ENCODE measurements at places on chromosomes 5 and 9.

GRCh38 chr9:130195638-130196037 is 23.4 kb downstream of the NCS1 start:
- no peak for DNase-seq

DNA sequence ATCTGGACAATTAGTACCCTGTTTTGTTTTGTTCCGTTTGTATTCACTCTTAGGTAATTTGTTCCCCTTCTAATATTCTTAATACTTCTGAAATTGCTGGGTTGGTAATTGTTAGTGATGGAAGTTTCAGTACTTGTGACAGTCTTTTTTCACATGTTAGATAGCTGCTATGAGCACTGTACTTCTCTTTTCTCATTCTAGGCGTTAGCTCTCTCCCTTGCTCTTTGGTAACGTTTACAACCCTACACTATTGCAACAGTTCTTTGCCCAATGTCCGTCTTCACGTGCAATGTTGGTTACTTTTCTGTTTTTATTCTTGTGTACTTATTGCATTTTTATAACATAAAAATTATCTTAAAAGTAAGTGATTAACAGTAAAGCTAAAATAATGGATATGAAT is 1509.0 kb downstream of the MAT2B start:
- no peak for DNase-seq

DNA sequence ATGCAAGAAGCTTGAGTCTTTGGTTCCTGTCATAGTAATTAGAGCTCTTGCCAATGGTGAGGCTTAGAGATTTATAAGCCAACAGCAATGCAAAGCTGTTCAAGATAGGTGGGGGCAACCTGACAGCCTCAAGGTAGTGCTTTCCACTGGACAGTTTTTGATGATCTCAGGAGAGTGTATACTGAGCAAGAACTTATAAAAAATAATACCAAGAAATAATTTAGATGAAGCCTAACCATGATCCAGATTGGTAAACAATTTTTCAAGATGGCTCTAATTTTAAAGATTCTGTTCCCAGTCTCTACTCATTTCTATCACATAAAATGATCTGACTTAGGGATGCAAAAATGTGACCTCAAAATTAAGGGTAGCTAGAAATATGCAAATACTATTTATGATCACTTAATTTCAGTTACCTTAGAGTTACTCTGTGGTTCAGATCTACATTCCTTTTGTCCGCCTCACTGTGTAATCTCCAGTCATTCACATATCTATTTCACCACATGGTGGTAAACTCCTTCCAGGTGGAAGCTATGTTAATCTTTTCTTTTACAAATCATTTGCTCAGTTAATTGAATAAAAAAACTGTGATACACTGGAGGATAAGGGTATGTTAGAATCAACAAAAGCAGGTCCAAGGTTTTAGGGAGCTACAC is 1228.0 kb upstream of the C9orf72 start:
- DNase-seq = no peak

GRCh38 chr9:74817281-74817810 is 70.4 kb downstream of the TRPM6 start:
- DNase-seq = no peak

DNA sequence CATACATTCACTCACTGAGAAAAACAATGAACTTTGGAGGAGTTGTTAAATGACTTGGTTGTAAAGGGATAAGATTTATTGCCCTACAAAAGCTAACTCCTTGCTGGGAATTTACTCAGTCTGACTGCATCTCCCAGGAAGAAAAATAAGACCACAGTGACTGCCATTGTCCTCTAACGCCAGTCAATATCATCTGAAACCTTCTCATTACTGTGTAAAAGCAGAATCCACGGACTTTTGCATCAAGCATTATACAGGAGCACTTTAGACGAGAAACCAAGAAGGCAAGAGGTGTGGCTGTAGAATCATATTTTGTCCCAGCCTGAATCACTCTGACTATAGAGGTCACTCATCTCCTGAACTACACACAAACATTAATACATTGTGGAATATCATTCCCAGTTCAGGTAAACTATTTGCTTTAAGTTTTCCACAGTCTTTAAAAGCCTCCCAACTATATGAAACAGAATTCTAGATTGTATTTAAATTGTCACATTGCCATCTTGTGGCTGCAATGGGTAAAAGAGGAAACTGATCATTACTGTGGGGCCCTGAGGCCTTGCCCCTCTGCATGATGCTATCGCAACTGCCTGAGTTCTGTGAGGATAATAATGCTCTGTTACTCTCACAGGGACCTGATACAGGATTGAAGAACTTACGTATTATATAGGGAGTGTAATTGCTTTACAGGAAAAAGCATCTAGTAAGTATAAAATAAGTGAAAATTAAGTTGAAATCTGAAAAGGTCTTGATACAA is 142.9 kb downstream of the SLCO4C1 start:
- peak; percentile 60 for DNase-seq

DNA sequence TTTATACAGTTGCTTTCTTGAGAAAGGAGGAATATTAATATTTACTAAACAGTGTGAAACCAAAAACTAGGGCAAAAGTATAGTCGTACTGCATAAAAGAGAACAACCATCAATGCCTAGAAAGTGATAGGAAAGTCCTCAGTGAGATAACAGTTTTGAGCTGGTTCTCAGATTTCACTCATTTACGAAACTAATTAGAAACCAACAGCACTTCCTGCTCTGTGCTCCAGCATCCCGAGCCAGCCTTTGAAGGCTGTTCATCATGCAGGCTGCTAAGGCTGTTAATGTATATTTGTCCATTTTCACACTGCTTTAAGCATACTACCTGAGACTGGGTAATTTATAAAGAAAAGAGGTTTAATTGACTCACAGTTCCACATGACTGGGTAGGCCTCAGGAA is 2039.9 kb downstream of the EFNA5 start:
- no peak for DNase-seq

DNA sequence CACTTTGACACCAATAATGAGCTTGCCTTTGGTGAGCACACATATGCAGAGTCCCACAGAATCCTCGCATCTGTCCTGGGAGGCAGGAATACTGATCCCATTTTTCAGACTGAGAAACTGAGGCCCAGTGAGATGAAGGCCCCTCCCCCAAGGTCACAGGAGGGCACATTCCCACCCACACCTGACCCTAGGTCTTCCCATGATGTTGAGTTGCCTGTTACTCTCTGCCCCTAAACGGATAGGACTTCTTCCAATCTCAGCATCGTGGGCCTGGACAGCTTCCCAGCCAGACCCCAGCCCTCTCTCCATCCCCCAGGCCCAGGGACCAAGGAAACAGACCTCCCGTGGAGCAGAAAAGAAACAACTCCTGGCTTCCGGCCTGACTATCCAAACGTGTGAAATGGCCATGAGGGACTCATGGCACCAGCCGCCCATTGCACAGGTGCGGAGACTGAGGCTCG is 877 bp downstream of the SH3GLB2 start:
- no peak for DNase-seq

DNA sequence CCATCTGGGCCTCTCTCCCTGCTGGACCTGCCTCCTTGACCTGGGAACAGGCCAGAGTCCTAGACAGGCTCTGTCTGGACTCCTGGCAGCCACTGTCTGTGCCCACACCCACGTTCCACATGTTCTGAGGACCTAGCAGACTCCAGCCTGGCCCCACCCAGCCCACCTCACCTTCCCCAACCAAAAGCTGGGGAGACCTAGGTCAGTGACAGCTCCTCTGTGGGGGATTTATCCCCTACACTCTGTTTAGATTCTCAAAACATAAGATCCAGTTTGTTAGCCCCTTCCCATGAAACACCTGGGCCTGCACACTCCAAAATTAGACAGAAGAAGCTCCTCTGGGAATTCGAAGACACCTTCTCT is 59.8 kb upstream of the ADAMTS2 start:
- DNase-seq = no peak

DNA sequence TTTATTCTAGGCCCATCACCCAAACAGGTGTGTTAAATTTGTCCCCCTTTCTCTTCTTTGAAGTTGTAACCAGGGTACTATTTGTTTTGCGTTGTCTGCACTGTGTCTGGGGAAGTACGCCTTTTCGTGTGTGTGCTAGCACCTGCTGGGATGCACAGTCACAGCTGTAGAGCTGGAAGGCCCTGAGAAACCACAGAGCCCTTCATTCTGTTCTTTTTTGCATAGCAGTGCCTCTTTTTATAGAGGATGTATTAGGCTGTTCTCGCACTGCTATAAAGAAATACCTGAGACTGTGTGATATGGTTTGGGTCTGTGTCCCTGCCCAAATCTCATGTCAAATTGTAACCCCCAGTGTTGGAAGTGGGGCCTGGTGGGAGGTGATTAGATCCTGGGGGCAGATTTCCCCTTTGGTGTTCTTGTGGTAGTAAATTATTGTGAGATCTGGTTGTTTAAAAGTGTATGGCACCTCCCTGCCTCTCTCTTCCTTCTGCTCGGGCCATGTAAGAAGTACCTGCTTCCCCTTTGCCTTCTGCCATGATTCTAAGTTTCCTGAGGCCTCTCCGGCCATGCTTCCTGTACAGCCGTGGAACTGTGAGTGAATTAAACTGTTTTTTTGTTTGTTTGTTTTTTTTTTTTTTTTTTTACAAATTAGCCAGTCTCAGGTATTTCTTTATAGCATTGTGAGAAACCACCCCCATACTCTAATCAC is 14.0 kb downstream of the SEC61B start:
- peak; percentile 92 for DNase-seq

GRCh38 chr9:123089790-123090189 is 56.3 kb downstream of the GPR21 start:
- DNase-seq = peak; percentile 88

DNA sequence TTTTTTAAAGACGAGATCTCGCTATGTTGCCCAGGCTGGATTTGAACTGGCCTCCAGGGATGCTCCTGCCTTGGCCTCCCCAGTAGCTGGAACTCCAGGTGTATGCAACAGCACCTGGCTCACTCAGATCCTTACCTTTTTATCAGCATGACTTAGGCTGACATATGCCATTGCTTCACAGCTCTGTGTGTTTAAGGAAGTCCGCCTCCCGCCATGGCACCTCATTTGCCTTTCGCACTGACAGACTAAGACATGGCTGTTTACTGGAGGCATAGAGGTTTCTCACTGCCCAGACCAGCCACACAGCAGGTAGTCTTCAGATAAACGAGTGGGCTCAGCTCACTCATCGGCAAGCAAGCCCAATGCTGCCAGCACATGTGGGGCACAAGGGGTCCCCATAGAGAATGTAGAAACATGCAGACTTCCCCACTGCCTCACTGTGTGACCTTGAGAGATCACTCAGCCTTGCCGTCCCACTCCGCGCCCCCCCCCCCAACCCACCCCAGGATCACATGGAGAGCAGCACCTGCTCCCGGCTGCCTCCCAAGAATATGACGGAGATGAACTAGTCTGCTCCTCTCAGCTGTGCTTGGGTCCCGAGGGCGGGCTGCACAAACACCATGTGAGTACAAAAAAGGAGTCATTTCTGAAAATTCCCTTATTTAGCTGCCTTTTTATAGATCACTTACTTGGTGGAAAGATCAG is 62.8 kb downstream of the DCP2 start:
- DNase-seq = no peak

GRCh38 chr9:134591573-134591981 is 50.0 kb upstream of the COL5A1 start:
- DNase-seq = no peak

DNA sequence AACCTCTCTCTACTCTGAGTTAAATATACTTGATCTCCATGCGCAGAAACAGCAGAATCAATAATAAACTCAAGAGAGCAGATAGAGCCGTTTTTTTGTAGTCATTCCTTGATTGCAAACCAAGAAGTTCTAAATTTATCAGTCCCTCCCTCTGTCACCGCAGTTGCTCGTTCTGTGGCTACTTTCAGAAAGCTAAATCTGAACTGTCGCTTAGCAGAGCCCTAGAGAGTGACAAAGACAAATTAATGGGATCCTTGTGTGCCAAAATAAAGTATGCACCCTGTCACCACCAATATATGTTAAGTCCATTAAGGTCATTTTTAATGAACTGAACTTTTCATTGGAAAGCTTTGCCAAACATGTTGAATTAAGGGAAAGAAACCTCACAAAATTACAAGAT is 218.3 kb downstream of the ADAMTSL1 start:
- DNase-seq = no peak

DNA sequence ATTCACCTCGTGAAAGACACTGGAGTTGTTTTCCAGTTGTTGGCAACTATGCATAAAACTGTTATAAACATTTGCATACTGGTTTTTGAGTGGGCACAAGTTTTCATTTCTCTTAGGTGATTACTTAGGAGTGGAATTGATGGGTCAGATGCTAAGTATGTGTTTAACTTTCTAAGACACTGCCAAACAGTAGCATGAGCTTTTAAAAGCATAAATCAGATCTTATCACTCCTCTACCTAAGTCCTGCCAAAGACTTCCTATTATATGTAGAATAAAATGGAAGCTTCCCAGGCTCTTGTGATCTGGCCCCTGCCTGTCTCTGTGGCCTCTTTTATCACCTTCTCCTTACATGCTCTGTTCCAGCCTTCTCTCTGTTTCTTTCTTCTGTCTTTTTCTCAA is 72.6 kb downstream of the SH3RF2 start:
- DNase-seq = no peak

DNA sequence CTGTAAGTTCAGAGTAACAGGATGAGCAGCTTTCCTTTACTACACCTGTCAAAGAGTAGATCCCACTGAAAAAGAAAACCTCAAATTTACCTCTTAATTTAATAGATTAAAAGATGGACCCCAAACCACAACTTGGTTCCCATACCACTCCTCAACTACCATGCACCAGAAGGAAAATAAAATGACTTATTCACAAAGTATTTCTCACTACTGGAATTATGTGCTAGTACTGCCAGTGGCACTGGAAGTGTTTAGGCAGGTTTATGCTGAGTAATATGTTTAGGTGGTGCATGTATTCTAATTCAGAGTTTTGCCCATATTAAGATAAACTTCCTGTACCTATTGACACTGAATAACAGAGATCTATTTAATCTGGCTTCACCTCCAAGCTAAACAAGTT is 6.6 kb downstream of the PLK2 start:
- DNase-seq = no peak

DNA sequence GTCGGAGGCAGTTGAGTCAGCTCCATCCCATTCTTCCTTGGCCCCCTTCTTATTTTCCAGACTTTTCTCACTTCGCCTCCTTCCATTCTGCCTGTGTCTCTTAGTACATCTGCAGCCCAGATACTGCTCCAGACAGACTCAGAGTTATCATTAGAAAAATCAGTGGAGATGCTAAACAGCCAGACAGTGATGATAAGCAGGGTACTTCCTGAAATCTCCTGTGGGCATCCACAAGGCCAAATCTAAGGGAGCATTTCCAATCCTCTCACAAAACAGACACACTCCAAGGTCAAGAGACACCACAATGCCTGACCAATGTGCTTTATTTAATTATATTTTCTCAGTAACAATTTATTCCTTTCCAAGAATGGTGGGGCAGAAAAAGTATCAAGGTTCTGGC is 14.5 kb upstream of the RLN1 start:
- no peak for DNase-seq

- DNase-seq = no peak
These were observed 6.9 kb upstream of the NIPSNAP3A start for GRCh38 chr9:104740621-104741020.

DNA sequence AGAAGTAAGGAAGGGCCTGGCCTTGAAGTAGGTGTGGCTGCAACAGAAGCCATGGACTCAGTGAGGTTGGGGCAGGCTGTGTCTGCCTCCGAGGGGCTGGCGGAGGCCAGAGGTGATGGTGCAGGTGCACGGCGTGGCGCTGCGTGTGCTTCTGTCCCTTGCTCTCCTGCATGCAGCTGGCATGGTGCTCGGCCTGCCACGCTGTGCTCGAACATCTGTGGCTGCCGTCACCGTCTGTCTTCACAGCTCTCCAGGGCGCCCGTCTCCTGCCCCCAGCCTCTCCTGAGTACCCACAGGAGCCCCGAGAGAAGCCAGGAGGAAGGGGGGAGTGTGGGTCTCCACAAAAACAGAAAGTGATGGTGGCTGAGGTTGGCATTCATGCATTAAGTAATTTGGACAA is 193.7 kb downstream of the CACNA1B start:
- DNase-seq = no peak

GRCh38 chr9:76445976-76446375 is 13.0 kb upstream of the GCNT1 start:
- no peak for DNase-seq

Measured in NAMALWA (cell line).